ENCODE measurements at places on chromosomes 4 and X. TPM values are rescaled to one million over a fixed set of nuclear protein-coding genes. Genes with fewer than 3 reads are reported as not detected.

DNA sequence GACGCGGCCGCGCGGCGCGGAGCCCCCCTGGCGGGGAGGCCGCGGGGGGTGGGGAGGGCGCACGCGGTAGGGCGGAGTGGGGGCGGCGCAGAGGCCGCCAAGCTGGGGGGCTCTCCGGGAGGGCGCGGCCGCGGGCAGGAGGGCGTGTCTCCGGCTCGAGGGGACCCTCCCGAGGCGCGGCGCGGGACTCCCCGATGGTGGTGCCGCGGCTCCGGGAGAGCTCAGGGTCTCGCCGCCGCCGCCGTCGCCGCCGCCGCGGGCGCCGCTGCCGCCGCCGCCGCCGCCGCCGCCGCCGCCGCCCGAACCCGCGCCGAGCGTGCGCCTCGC, 165 bp upstream of the PTCHD1 start:
- DNase-seq: no peak

GRCh38 chrX:64642482-64642881, 247.2 kb upstream of the MTMR8 start:
- no peak for DNase-seq

DNA sequence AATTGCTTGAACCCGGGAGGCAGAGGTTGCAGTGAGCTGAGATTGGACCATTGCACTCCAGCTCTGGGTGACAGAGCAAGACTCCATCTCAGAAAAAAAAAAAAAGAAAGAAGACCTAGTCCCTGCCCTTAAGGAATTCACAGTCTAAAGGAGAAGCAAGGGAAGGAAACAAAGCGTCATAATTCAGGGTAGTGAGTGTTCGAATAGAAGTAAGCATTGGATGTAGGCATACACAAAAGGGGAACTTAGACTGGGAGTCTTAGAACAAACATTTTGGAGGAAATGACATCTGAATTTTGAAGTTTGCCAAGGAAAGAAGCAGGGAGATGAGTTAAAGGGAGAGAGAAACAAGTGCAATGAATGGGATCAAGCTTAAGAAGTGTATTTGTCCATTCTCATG, 32.4 kb downstream of the PPM1K start:
- DNase-seq: no peak

DNA sequence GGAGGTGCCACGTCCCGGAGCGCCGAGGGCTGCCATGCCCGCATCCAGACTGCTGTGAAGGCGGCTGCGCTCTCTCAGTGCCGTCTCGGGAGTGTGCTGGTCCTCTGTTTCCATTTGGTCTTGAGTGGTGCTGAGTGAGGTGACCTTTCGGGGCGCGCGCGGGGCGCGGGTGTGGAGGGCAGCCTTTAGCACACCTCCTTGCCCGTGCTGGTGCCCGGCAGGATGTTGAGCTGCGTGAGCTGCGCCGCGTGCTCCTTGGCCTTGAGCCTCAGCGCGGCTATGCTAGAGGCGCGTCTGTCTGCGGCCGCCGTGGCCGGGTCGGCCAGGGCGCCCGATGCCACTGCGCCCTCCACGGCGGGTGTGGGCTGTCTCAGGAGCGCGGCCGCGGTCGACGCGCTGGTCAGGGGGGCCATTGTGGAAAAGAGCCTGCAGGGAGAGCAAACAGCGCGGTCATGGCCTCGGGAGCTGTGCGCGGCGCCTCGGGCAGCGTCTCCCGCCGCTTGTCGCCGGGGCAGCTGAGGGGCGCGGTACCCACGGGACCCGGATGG, 11.2 kb downstream of the ARX start:
- no peak for DNase-seq

- peak; percentile 27 for DNase-seq
Measured at GRCh38 chr4:62644372-62644771, 1444.2 kb downstream of the ADGRL3 start.

GRCh38 chr4:159003420-159004253, 99.2 kb upstream of the RAPGEF2 start:
- DNase-seq: no peak

- no peak for DNase-seq
Measured at GRCh38 chrX:155632431-155633100, 19.8 kb upstream of the TMLHE start.

GRCh38 chrX:17432158-17432557, 57.2 kb downstream of the NHS start:
- no peak for DNase-seq

DNA sequence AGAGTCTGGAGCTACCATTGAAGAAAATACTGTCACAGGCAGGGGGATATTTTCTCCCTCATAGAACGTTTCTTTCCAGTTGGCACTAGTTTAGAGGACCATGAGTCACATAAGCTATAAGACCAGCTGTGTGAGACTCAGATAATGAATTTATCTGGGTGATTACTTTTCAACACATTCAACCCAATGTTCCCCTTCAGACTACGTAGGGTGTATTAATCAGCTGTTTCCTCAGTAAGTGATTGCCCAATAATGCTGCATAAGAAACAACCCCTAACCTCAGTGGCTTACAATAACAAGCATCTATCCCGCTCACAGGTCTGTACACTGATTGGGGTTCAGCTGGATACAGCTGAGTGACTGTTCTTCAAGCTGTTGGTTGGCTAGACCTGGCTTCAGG, 38.1 kb downstream of the CBLL2 start:
- no peak for DNase-seq

Gene DCAF8L2
- total RNA-seq: not detected

GRCh38 chr4:30770049-30770549, 49.9 kb downstream of the PCDH7 start:
- no peak for DNase-seq

Gene DOCK11
- total RNA-seq: 6.2 TPM

Gene MAGEC1
- total RNA-seq: not detected

Gene SSX4
- not detected for total RNA-seq

DNA sequence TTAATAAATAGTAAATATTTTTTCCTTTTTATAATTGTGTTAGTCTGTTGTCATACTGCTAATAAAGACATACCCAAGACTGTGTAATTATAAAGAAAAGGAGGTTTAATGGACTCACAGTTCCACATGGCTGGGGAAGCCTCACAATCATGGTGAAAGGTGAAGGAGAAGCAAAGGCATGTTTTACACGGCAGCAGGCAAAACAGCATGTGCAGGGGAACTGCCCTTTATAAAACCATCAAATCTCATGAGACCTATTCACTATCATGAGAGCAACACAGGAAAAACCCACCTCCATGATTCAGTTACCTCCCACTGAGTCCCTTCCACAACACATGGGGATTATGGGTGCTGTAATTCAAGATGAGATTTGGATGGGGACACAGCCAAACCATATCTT, 45.8 kb upstream of the TMPRSS11B start:
- no peak for DNase-seq

- DNase-seq: no peak
Measured at GRCh38 chr4:128394778-128395177, 107.2 kb upstream of the PGRMC2 start.

DNA sequence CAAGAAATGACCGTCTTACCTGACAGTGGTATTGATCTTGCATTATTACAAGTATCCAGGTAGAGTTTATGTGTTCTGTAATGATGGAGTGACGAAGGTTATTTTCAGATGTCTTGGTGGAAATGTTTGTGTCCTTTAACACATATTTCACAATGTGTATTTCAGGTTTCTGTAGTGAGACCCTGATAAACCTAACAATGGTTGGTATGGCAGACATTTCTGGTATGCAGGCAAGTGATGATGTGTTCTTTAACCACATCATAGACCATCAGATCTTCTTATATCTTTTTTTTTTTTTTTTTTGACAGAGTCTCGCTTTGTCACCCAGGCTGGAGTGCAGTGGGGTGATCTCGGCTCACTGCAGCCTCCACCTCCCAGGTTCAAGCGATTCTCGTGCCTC, 14.6 kb upstream of the ATXN3L start:
- DNase-seq: no peak

GRCh38 chr4:172982151-172982590, 186.4 kb upstream of the GALNT7 start:
- DNase-seq: no peak

- DNase-seq: no peak
Measured at GRCh38 chr4:2963966-2964471, 648 bp downstream of the GRK4 start.

Gene C4orf51
- 6.0 TPM for total RNA-seq

Gene MCUB
- total RNA-seq: 14.8 TPM

DNA sequence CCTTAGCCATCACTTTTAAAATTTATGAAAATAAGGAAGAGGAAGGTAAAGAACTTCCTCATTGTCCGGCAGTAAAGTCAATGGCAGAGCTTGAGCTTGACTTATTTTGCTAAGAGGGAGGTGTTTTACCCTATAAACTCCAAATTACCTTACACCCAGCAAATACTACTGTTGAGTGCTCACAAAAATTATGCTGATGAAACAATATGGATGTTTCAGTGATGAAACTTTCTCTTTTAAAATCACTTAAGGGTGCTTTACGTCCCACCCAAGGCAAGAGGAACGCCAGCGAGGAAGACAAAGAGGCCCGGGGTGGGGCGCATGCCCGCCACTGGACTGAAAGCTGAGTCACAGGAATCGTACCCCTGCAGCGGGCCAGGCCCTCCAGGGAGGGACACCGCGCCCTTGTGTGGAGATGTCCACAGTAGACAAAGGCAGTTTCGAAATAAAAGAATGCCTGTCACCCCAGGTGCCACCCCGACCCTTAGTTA, 560 bp upstream of the TMSB4X start:
- peak; percentile 54 for DNase-seq

- no peak for DNase-seq
Measured at GRCh38 chr4:113531572-113531971, 230.0 kb downstream of the CAMK2D start.

Gene DMD
- 3.8 TPM for total RNA-seq

DNA sequence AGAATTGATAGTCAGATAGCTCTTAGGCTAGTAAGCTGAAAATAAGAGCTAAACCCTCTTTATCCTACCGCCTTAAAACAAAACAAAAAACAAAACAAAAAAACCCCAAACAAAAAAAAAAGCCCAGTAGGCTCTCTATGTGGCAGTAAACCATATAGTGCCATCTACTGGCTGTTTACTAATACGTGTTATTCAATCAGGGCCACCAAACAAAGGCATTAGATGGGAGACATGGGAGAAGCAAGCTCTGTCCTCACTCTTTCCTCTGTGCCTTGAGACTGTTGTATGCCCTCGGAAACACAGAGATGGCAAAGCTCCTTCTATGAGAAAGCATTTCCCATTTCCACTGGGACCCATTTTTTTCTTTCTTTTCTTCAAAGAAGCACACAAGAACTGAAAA, 148.8 kb upstream of the MID1 start:
- no peak for DNase-seq

Gene HSD17B13
- total RNA-seq: not detected

- no peak for DNase-seq
Measured at GRCh38 chr4:81023484-81023883, 7.0 kb upstream of the BMP3 start.
